ENCODE measurements at places on chromosomes 5 and 9.

DNA sequence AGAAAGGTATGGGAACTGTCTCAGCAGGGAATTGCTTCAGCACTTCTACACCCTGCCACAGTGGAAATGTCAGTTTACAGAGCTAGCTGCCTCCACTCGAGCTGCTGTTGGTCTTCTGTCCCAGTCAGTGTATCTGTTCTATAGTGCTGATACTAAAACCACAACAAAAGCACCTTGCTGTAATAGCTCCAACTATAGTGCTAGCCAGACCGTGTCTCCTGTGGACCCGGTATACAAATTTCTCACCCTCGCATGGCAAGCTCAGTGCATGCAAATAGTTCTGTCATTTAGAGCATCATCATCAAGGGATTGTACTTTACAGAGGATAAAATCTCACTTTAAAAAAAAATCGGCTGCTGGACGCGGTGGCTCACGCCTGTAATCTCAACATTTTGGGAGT is 51.5 kb upstream of the IQGAP2 start:
- no peak for DNase-seq

DNA sequence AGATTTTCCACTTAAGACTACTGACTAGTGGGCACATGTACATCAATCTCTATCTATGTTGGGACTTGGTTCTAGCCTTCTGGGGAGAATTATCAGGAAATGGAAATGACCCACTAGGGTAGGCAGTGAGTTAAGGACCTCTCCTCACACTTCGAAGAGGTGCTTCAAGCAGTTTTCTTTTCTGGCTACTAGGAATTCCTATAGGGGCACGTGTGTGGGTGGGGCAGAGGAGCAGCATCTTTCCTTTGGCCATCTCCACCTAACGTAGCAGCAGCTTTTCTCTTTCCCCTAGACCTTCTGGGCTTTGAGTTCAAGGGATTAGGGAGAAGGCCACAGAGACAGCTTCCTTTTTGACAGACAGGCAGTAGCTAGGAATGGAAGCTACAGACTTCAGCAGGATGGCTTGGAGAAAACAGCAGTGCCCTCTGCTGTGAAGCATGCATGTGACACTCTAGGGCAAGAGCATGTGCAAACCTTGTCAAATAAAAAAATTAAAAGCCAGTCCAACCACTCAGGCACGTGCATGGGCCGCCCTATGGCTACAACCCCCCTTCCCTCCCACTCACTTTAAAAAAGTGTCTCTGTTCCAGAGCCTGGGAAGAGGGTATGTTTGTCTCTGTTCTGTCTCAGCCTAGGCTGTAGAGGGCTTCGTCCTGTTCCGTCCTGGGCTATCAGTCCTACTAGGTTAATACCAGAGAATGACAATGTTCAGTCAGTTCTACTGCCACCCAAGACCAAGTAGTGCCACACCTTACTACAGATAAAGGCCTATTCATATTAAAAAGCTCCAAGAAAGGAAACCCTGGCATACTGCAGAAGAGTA is 8.7 kb upstream of the GFRA3 start:
- DNase-seq, result peak; percentile 13

DNA sequence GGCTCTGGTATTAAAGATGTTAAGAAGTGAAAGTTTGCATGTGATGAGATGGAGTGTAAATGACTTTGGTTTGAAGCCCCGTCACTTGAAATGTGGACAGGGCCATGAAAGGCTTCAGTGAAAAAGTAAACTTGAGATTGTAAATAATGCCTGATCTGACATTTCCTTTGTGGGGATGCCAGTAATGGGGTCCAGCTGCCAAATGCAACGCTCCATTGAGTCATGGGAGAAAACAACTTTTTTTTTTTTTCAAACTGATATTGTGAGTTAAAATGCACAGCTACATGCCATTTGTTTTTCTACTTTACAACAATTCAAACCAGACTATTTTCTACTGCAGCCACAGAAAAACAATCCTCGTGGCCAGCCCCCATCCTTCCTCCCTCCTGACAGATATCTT is 327.0 kb upstream of the TNC start:
- DNase-seq, result no peak

DNA sequence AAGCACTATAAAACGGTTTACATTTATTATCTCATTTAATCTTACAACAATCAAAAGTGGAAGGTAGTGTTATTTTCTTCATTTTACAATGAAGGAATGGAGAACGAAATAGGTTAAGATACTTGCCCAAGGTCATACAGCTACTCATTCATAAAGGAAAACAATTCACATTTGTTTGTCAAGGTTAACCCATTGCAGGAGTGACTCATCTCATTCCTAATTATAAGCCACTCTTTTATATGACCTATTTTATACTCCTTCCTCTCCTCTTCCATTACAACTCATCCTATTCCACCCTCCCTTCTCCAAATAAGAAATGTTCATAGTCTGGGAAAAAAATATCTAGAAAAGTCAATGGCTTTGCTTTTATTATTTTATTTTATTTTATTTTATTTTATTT is 29.6 kb downstream of the CRHBP start:
- no peak for DNase-seq
